Sigmoid colon (tissue), 7 donors: ENCODE measurements at places on chromosomes 5 and 9. TPM values are rescaled to one million over a fixed set of nuclear protein-coding genes. Genes with fewer than 3 reads are reported as not detected.

- no peaks in the 10 kb centered on the region for H3K36me3 ChIP-seq
- no peaks in the 10 kb centered on the region for H3K27me3 ChIP-seq
- DNase-seq, result no peak
- H3K4me1 ChIP-seq, result no peaks in the 10 kb centered on the region
- no peak overlapping the region for H3K27ac ChIP-seq
Measured at GRCh38 chr9:17865881-17866280, 287.0 kb downstream of the SH3GL2 start.

The TMEFF1 gene
- 0.68 TPM for total RNA-seq

The PCDHGC3 gene
- total RNA-seq, result 31.4 TPM

The CCDC171 gene
- 3.1 TPM for total RNA-seq

The ANKRD33B gene
- total RNA-seq, result 3.6 TPM

The GFPT2 gene
- total RNA-seq, result 24.3 TPM

The RNF130 gene
- 64.1 TPM for total RNA-seq

- peak overlapping the region; percentile 75 for H3K27ac ChIP-seq
- H3K27me3 ChIP-seq, result no peaks in the 10 kb centered on the region
- no peak for DNase-seq
- peaks cover 23% of the 10 kb centered on the region for H3K4me1 ChIP-seq
- H3K36me3 ChIP-seq, result no peaks in the 10 kb centered on the region
Measured at GRCh38 chr9:136713550-136713949, 1.2 kb downstream of the DIPK1B start.

DNA sequence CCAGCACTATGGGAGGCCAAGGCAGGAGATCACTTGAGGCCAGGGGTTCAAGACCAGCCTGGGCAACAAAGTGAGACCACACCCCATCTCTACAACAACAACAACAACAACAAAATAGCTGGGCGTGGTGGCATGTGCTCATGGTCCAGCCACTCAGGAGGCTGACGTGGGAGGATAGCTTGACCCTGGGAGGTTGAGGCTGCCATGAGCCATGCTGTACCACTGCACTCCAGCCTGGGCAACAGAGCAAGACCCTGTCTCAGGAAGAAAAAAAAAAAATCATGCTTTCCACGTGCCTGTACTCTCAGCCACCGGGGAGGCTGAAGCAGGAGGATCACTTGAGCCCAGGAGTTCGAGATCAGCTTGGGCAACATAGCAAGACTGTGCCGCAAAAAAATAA lies 29.5 kb downstream of the TSC1 start:
- no peak overlapping the region for H3K27ac ChIP-seq
- H3K4me3 ChIP-seq, result no peak overlapping the region
- H3K27me3 ChIP-seq, result no peaks in the 10 kb centered on the region
- DNase-seq, result no peak

The GKAP1 gene
- 23.9 TPM for total RNA-seq

The ZFP37 gene
- 2.9 TPM for total RNA-seq

The GZMA gene
- total RNA-seq, result 1.1 TPM

DNA sequence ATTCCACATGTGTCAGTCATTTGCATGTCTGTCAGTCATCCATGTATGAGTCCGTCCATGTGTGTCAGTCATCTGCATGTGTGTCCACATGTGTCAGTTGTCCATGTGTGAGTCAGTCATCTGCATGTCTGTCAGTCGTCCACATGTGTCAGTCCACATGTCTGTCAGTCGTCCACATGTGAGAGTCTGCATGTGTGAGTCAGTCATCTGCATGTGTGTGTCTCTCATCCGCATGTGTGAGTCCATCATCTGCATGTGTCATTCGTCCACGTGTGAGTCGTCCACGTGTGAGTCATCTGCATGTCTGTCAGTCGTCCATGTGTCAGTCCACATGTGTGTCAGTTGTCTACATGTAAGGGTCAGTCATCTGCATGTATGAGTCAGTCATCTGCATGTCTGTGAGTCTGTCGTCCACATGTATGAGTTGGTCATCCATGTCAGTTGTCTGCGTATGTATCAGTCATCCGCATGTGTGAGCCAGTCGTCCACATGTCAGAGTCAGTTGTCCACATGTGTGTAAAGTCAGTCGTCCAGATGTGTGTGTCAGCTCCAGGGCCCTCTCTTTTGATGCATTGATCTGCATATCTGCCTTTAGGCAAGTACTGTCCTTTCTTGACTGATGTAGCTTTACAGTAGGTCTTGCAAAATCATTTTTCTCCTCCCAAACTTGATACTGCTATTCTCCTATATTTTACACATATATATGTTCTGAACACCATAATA lies 72.5 kb upstream of the CACNA1B start:
- no peak overlapping the region for H3K4me3 ChIP-seq
- no peak for DNase-seq
- H3K27me3 ChIP-seq, result no peaks in the 10 kb centered on the region
- H3K27ac ChIP-seq, result no peak overlapping the region

The TTC23L gene
- total RNA-seq, result 0.16 TPM

DNA sequence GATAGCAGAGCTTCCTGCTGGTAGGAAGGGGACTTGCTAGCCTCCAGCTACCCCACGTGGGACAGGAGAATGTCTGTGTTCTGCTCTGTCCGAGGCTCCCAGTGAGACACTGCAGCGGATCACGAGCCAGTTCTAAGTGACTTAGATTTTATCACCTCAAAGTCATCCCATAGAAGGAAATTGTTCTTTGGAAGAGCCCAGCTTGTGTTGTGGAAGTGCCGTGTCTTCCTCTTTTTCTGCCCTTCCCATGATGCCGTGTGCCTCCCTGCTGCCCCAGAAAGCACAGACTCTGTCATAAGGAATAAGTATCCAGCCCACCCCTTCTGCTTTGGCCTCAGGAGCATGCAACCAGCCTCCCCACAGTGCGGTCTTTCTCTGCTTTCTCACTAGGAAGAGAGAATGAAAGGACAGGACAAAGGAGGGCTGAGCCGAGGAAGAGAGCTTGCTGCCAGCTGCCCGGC lies 35.6 kb downstream of the RUFY1 start:
- no peaks in the 10 kb centered on the region for H3K27me3 ChIP-seq
- H3K36me3 ChIP-seq, result peaks cover 48% of the 10 kb centered on the region
- no peak overlapping the region for H3K27ac ChIP-seq

DNA sequence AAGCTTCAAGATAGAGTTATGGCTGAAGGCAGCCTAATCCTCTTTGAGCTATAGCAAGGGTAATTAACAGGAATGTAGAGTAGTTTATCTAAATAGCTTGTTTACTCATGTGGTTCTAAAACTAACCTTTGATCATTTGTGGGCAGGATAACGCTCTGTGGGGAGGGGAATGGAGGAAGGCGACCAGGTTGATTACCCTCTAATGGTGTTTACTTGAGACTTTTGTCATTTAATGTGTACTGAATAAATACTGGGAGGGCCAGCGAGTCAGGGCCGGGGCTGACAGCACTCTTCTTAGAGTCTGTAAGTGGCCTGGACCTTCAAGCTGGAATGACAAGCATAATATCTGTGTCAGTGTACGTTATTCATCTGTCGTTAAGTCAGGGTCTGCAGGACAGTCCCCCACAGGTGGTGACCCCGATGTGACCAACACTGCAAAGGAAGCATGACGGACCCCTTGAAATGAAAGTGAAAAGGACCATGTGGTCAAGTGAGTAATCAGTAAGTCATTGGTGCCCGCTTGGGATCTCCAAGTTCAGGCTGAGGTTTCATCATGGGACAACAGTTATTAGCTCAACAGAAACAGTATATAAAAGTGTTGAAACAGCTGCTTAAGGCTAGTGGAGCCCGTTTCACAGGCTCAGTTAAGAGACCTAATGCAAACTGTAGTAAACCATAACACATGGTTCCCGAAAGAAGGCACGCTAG lies 162.6 kb downstream of the CPLANE1 start:
- no peak for DNase-seq
- H3K4me3 ChIP-seq, result no peak overlapping the region
- H3K4me1 ChIP-seq, result no peaks in the 10 kb centered on the region
- peaks cover 5% of the 10 kb centered on the region for H3K36me3 ChIP-seq
- no peak overlapping the region for H3K27ac ChIP-seq

GRCh38 chr9:27545471-27545870 lies 15.9 kb upstream of the MOB3B start:
- no peaks in the 10 kb centered on the region for H3K36me3 ChIP-seq
- H3K4me1 ChIP-seq, result peaks cover 17% of the 10 kb centered on the region
- no peak overlapping the region for H3K4me3 ChIP-seq
- no peaks in the 10 kb centered on the region for H3K27me3 ChIP-seq

DNA sequence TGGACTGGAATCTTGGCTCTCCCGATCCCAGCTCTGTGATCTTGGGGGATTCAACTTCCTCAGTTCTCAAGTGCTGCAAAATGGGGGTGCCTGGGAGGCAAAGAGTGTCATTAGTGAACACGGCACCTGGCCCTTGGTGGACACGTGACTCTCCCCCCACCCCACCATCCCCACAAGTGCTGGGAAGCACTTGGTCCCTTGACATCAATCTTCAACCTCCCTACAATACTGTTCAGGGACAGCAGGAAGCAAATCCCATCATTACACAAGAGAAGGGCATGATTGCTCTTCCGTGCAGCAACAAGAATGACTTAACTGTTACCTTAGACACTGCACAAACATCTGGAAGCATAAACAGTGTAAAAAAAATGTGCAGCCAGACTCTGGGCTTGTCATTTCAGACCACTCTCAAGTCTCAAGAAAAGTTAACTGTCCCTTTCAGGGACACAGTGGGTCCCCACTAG lies 61.4 kb downstream of the PSMB7 start:
- H3K36me3 ChIP-seq, result peaks cover 80% of the 10 kb centered on the region
- no peak overlapping the region for H3K27ac ChIP-seq
- H3K4me1 ChIP-seq, result no peaks in the 10 kb centered on the region
- DNase-seq, result peak; percentile 50
- H3K27me3 ChIP-seq, result no peaks in the 10 kb centered on the region

The PGM5 gene
- 670 TPM for total RNA-seq

- H3K36me3 ChIP-seq, result no peaks in the 10 kb centered on the region
- peak; percentile 85 for DNase-seq
- peaks cover 54% of the 10 kb centered on the region for H3K4me1 ChIP-seq
- H3K4me3 ChIP-seq, result peak overlapping the region; percentile 96
- no peaks in the 10 kb centered on the region for H3K27me3 ChIP-seq
Measured at GRCh38 chr9:33166231-33167083, 679 bp downstream of the B4GALT1 start.

DNA sequence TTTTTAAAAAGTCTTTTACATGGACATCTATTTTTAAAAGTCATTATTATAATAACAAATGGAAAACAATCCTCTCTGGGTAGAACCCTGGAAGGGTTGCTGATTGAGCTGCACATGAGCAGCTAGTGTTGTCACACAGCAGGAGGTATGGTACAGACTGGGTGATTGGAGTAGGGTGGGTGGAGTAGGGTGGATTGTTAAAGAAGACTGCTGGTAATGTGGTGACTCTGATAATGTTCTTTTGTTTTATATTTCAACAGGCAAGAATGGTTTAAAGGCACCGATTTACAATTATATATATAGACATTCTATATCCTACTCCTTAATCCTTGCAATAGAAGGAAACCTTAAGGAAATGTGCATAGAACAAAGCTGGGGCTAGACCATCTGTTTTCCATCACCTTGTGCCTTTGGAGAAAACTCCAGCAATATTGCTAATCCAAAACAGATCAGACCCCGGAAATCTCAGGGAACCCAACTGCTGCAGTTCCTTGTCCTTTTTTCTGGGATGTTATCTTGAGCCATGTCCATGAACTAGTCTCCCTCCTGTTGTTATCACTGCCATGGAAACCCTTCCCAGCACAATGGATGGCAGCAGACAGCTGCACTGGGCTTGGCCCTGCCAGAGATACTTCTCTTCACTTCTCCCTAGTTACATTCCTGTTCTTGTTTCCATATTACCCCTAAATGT lies 129.7 kb downstream of the YIPF5 start:
- DNase-seq, result no peak
- no peak overlapping the region for H3K27ac ChIP-seq
- H3K36me3 ChIP-seq, result no peaks in the 10 kb centered on the region
- no peaks in the 10 kb centered on the region for H3K27me3 ChIP-seq
- no peaks in the 10 kb centered on the region for H3K4me1 ChIP-seq
- H3K4me3 ChIP-seq, result no peak overlapping the region

- no peak for DNase-seq
- no peak overlapping the region for H3K4me3 ChIP-seq
- H3K27me3 ChIP-seq, result no peaks in the 10 kb centered on the region
- H3K4me1 ChIP-seq, result peaks cover 5% of the 10 kb centered on the region
Measured at GRCh38 chr9:15160673-15161072, 146.3 kb downstream of the TTC39B start.

DNA sequence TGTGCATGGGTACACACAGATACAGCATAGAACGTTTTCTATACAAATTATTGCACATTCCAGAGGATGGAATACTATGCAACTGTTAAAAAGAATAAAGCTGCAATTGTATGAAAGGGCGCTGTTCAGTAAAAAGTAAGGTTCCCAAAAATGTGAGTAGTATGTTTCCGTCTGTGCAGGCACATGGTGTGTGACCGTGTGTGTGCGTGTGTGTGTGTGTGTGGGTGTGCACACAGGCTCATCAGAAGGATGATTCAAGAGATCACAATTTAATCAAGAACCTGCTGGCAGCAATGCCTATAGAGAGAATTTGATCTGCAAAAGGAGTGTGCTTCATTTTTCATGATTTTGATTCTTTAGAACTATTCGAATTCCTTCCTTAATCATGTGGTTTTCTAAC lies 76.3 kb downstream of the SEMA4D start:
- DNase-seq, result no peak
- no peak overlapping the region for H3K27ac ChIP-seq
- H3K4me1 ChIP-seq, result no peaks in the 10 kb centered on the region
- no peak overlapping the region for H3K4me3 ChIP-seq
- no peaks in the 10 kb centered on the region for H3K36me3 ChIP-seq

GRCh38 chr5:39439582-39440162 lies 14.9 kb upstream of the DAB2 start:
- H3K27ac ChIP-seq, result no peak overlapping the region
- DNase-seq, result no peak
- H3K36me3 ChIP-seq, result no peaks in the 10 kb centered on the region
- no peak overlapping the region for H3K4me3 ChIP-seq
- H3K4me1 ChIP-seq, result no peaks in the 10 kb centered on the region
- no peaks in the 10 kb centered on the region for H3K27me3 ChIP-seq

The ADGRV1 gene
- 0.83 TPM for total RNA-seq

DNA sequence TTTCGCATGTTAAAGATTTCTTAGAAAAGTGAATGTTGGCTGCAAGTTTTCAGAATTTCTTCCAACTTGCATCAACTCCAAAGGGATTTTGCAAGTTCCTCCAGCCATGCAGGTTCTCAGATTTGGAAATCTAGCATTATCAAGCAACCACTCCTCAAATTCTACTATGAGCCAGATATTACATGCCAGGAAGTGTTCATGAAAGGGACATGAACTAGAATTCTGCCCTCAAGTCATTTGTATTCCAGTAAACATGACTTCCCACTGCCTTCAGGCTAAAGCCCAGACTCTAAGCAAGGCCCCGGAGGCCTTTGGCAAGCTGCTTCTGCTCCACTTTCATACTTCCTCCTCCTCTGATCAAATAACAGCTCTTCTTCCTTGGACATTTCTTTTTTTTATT lies 111.3 kb upstream of the PAPPA start:
- no peaks in the 10 kb centered on the region for H3K27me3 ChIP-seq
- no peak overlapping the region for H3K4me3 ChIP-seq
- DNase-seq, result no peak

DNA sequence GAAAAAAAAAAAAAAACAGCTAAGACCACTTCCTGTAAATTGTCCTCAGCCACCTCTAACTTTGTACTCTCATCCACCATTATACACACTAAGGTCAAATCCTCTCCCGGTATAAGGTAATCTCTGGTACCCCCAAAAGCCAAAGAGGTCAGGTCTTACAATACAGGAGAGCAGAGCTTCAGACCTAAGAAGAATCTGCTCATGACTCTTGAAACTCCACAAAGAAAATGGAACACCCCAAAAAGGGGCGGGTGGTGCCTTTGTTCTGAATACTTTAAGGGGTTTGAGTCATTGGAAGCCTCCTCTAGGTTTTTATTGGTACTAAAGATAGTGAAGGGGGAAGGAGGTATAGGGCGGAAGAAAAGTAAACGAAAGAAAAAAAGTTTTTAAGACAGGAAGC lies 69.8 kb downstream of the COL15A1 start:
- no peak for DNase-seq
- peak overlapping the region; percentile 15 for H3K27ac ChIP-seq
- no peaks in the 10 kb centered on the region for H3K4me1 ChIP-seq
- H3K4me3 ChIP-seq, result no peak overlapping the region
